Natural killer cell treated with Interleukin-12 subunit alpha and Interleukin-12 subunit beta and Interleukin-15 and Interleukin-18, amount 100 ng/mL, for 72 hours (primary cell): ENCODE measurements at places on chromosomes 11 and 22. TPM values are rescaled to one million over a fixed set of nuclear protein-coding genes. Genes with fewer than 3 reads are reported as not detected.

DNA sequence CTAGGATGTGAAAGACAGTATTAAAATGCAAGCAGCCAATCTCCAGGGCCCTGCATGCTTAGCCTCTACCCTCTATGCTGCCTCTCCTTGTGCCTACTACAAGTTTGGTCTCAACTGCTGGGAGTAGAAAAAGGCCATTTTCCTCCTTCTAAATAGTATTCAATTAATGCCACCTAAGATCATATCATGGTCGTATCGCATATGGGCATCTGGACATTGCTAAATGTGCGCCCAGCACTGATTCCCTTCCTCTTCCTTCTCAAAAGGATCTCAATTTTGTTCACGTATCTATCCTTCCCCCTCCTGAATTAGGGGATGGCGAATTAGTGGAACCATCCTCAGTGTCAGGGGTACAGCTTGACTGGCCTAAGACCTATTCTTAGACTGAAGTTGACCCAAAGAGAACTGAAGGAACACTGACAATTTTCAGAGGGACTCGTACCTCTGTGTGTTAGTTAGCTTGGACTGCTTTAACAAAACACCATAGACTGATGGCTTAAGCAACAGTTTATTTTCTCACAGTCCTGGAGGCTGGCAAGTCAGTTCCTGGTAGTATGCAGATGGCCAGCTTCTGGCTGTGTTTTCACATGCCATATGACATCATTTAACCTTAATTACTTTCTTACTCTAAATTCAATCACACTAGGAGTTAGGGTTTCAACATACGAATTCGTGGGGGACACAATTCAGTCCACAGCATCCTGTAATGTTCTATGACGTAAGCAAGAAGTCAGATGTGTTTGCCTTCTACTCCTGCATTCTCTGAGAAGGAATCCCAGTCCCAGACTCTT is 8.5 kb upstream of the NUP50 start:
- DNase-seq, result no peak

DNA sequence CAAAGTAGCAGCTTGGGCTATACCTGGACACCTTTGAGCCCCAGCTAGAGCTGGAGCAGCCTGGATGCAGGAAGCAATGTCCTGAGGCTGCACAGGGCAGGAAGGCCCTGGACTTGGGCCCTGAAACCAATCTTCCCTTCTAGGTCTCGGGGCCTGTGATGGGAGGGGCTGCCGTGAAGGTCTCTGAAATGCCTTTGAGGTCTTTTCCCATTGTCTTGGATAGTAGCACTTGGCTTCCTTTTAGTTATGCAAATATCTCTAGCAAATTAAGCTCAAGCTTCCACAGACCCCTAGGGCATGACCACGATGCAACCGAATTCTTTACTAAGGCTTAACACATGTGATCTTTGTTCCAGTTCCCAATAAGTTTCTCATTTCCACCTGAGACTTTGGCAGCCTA is 40.0 kb downstream of the LINC01488 start:
- no peak for DNase-seq

GRCh38 chr11:27328614-27329013 is 34.4 kb downstream of the CCDC34 start:
- DNase-seq, result no peak

GVQW3 gene
- 4.0 TPM for total RNA-seq

GRAP2 gene
- total RNA-seq, result 13.2 TPM
